ENCODE measurements at places on chromosomes 1 and 21.

GRCh38 chr1:221824025-221824424, 82.1 kb upstream of the DUSP10 start:
- DNase-seq, result no peak

DNA sequence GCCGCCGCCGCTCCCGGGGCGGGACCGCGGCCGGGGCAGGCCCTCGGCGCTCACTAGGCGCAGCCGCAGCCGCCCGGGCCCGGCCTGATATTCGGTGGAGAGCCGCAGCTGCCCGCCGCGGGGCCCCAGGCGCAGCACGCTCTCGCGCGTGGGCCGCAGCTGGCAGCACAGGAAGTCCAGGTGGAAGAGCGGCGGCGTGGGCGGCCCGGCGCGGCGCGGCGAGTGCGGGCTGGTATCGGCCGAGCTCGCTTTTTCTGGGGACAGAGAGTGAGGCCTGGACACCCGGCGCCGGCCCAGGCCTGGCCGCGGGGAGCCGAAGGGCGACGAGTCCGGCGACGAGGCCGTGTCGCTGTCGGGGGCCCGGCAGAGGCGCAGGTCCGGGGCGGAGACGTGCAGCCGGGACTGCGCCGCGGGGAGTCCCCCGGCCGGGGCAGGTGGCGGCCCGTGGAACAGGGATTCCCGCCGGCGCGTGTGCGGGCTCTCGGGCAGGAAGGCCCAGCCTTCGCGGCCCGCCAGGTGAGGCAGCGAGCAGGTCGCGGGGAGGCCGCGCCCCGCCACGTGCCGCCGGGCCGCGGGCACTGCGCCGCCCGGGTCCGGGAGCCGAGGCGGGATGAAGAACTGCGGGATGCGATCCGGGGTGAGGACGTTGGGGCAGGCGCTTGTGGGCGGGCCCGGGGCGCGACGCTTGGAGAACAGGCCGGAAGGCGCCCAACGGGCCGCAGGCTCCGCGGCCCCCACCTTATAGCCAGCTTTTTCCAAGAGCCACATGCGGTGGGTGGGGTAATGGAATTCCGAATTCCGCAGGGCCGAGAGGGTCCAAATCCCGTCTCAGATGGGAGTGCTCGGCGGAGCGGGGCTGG, 1.2 kb downstream of the C2CD4D start:
- no peak for DNase-seq

- no peak for DNase-seq
Observed at GRCh38 chr1:198701766-198702539, 63.1 kb downstream of the PTPRC start.

DNA sequence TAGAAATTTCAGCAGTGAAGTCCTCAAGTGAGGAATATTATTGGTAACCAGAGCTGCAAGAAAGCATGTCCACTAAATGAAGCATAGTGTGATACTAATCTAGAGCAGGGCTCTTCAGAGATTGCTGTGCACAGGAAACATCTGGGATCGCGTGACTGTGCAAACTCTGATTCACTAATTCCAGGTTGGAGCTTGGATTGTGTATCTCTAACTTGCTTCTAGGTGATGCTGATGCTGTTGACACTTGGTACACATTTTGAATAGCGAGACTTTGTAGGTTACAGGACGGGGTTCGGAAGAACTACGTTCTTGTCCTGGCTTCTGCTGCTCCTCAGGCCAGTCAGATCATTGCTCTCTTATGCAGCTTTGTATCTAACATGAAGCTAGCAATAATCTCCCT, 66.5 kb downstream of the PRRX1 start:
- no peak for DNase-seq

- DNase-seq, result no peak
Observed at GRCh38 chr1:27099587-27100334, 55.2 kb downstream of the SLC9A1 start.

DNA sequence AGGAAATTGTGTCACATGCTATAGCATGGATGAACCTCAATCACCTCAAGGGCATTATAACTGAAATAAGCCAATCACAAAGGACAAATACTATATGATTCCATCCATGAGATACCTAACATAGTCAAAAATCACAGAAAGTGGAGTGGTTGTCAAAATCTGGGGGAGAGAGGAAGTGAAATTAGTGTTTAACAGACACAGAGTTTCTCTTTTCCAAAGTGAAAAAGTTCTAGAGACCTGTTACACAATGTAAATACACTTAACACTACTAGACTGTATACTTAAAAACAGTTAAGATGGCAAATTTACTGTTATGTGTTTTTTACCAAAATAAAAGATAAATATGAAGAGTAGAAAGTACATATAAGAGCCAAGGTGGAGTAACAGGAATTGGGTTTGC, 31.8 kb downstream of the ZNF644 start:
- no peak for DNase-seq

DNA sequence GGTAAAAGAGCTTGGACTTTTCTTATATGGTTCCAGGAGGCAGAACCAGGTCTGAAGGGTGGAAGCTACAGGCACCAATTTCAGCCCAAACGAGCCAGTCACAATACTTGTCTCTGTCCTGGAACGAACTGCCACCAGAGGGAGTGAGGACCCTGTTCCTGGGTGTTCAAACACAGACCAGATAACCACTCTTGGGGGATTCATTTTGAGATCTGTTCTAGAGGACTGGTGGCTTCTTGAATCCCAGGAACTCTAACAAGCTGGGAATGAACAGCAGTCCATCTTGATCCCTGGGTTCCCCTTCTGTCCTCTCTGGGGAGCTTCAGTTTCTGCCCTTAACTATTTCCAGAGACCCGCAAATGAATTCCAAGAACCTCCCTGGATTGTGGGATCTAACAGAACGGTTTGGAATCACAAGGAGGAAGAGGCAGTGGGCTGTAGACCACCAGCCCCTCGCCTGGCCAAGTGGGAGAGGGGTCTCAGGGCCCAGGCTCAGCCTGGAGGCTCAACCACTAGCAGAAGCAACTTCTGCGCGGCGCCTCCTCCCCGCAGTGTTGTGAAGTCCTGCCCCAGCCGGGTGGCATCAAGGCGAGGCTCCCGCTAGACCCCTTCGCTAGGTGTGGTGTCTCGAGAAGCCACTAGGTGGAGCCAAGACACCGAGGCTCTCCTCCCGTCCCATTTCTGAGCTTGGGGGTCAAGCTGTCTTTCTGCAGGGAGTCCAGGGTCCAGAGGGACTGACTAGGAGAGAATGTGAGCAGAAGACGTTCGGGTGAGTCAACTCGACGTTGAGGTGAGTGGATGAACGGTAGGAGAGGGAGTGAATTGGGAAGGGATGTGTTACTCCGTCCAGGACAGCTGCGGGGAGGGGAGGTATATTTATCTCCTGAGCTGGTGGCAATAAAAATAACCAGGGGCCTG, 12.1 kb upstream of the NES start:
- DNase-seq, result peak; percentile 78

DNA sequence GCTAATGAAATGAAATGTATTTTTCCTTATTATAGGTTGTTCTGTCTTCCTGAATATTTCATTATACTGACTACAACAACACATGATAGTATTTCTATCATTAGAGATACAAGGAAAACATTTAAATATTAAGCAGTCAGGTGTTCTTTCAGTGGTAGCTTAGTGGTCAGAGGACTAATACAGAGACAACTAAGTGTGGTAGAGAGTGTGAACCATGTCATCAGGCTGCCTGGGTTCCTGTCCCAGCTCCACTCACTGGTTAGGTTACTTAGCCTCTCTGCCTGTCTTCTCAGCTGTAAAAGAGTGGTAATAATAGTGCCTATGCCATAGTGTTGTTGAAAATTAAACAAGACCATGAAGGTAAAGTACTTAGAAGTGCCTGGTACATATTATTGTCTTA, 3.9 kb downstream of the UAP1 start:
- no peak for DNase-seq

GRCh38 chr1:47805018-47805417, 192.2 kb downstream of the TRABD2B start:
- no peak for DNase-seq

GRCh38 chr1:239841631-239842030, 250.1 kb upstream of the FMN2 start:
- no peak for DNase-seq
